Stimulated activated CD4-positive, alpha-beta T cell treated with anti-CD3 and anti-CD28 coated beads, Interleukin-1b, Interleukin-23, amount 100 ng/mL, for 48 hours (primary cell): ENCODE measurements at places on chromosomes 4 and X.

GRCh38 chr4:174697202-174697601 lies 131.8 kb downstream of the GLRA3 start:
- no peak for DNase-seq

- no peak for DNase-seq
Observed at GRCh38 chr4:187251896-187252295, 528.2 kb upstream of the FAT1 start.

DNA sequence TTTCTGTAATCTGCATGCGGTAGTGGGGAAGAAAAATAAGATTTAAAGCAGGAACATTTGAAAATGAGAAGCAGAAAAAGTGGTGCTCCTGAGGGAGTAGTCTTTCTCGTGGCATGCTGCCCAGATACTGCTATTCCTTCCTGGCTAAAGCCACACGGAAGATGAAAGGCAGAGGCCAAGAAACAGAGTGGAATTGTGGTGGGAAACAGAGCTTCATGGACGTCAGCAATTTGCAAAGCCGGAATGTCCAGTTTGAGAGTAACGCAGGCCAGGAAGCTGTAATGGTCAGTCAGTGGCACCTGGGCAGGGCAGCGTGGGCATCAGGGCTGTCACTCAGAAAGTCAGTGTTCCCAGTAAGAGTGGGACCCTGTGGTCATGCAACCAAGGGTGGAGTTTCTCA lies 63.7 kb upstream of the FMR1 start:
- no peak for DNase-seq

- DNase-seq = no peak
Observed at GRCh38 chr4:153448003-153448731, 18.0 kb upstream of the TMEM131L start.

DNA sequence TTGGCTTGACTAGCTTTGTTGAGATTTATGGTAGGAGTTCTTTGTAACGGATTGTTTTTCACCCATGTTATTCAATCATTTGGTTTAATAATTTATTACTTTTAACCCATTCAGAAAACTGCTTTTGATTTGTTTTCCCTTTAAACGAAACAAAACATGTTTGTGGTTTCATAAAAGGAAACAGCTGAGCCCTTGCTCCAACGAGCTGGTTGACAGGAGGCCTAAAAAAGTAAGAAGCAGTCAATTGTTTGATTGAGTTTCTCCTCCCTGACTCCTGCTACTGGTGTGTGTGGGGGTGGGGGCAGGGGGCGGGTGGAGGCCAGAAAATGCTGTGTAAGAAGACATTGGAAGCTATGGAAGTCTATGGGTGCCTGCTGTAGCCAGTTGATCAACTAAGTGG lies 102.8 kb downstream of the CHRDL1 start:
- no peak for DNase-seq

DNA sequence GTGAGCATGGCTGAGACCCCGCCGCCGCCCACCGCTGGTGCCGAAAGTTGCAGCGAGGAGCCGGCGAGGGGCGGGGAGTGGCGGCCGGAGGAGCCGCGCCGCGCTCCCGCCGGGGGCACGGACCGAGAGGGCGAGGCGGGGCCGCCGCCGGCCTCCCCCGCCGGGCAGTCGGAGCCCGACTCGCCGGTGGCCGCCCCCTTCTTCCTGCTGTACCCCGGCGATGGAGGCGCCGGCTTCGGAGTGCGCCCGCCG lies 16.5 kb downstream of the UTP3 start:
- DNase-seq = no peak

GRCh38 chr4:154086247-154086646 lies 297.4 kb upstream of the SFRP2 start:
- DNase-seq = no peak

- DNase-seq = no peak
Observed at GRCh38 chrX:542179-542578, 88.4 kb upstream of the SHOX start.

DNA sequence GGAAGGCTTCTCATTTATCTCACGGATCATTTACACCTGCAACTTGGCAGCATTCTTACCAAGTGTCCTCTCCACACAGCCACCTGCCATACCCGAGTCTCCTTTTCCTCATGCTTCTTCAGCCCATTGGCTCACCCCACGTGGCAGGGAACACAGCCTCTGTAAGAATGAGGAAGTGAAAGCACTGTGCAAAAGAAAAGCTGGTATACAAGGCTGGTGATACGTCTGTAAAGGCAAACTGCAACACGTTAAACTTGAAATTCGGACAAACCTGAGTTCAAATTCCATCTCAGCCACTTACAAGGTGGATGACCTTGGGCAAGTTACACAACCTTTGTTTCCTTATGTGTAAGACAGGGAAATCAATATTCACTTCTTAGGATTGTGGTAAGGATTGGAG lies 164.0 kb upstream of the RASGEF1B start:
- DNase-seq = no peak

- no peak for DNase-seq
Observed at GRCh38 chr4:134650461-134650860, 448.9 kb upstream of the PABPC4L start.

DNA sequence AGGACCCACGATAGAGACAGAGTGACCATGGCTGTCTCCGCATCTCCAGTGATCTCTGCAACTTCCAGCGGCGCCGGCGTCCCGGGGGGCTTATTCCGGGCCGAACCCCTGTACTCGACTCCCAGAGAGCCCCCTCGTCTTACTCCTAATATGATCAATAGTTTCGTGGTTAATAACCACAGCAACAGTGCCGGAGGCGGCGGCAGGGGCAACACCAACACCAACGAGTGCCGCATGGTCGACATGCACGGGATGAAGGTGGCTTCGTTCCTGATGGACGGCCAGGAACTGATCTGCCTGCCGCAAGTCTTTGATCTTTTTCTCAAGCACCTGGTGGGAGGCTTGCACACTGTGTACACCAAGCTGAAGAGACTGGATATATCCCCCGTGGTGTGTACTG lies 343 bp downstream of the DACH2 start:
- no peak for DNase-seq

- DNase-seq = no peak
Observed at GRCh38 chr4:91621446-91621845, 682.3 kb upstream of the GRID2 start.

DNA sequence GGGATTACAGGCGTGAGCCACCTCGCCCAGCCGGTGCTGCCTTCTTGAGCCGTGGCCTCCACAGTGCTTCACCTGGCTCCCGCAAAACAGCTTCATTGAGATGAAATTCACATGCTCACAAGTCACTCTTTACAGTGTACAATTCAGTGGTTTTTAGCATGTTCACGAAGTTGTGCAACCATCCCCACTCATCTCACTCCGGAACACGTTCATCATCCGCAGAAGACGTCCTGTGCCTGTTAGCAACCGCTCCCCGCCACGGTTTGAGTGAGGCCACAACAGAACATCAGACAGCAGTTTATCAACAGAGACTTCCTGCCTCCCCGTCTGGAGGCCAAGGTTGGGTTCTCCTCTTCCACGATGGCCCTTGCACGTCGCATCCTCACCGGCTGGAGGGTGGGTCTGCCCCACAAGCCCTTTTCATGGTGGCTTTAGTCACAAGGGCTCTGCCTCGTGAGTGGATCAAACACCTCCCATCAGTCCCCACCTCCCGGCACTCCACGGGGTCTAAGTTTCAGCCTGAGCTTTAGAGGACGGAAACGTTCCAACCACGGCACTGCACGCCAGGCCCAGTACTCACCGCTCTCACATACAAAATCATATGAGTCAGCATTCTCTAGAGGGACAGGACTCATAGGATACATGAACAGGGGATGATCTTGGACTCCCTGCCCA lies 29.6 kb upstream of the SPON2 start:
- peak; percentile 88 for DNase-seq

DNA sequence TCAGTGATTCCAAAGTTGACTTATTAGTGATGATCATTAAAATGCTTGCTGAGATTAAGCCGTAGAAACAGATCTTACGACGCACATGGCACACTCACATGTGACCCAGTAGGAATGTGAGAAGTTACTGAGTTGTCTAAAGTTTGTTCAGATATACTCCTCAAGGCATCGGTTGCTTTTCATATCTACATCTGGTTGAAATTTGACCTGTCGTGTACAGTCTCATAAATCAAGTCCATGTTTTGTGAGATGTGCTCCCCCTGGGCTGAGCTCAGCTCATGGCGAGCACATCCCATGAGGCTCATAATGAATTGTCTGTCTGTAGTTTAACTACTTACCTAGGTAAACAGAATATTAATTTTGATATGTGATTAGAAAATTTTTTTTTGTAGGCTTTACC lies 67.0 kb downstream of the TNIP2 start:
- DNase-seq = no peak

DNA sequence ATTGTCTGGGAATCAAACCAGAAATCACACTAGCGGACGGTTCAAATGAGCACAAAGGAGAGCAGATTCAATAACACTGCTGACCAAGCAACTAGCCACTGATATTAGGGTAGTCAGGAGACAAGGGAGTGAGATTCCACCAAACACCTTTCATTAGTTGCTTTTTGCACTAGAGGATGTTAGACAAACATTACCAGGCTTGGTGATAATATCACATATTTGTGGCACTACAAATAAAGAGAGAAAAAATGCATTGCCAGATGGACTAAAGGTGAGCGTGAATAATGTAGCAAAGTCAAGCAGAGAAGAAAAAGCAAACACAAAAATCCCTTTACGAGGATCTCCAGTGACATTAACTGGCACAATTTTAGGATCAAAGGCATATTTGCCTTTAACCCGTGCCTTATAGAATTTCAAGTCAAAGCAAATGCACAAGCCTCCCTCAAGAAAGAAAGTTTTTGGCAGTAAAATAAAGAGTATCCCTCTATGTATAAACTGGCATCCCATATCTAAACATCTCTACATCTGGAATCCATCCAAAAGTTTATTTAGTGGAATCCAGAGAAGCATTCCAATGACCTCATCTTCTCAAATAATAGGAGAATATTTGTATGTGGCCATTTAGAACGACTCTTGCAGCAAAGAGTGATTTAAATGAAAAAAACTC lies 290.9 kb downstream of the KCTD8 start:
- no peak for DNase-seq

- DNase-seq = no peak
Observed at GRCh38 chr4:40564004-40564403, 65.7 kb downstream of the RBM47 start.
